RWPE2 (cell line): ENCODE measurements at places on chromosomes 11 and 22.
A peak's percentile ranks its signal among the peaks of the same experiment; 100 is the strongest.

- no peak for DNase-seq
Measured at GRCh38 chr11:106381895-106382294, 304.4 kb downstream of the AASDHPPT start.

DNA sequence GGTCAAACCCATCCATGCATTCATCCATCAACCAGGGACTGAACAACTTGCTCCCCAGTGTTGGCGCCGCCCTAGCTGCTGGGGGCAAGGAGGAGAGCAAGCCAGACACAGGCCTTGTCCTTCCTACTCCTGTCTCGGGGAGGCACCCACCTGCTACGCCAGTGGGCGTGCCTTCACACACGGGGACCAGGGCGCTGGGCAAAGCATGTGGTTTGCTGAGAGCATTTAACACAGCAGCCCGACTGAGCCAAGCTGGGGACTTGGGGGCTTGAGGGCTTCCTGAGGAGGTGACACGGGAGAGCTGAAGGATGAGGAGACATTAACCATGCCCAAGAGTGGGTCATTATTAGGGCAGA lies 30.6 kb downstream of the CACNA1I start:
- DNase-seq: no peak

- no peak for DNase-seq
Measured at GRCh38 chr22:32331236-32331917, 26.3 kb upstream of the RFPL3 start.

- no peak for DNase-seq
Measured at GRCh38 chr11:96964661-96965060, 574.8 kb downstream of the JRKL start.

DNA sequence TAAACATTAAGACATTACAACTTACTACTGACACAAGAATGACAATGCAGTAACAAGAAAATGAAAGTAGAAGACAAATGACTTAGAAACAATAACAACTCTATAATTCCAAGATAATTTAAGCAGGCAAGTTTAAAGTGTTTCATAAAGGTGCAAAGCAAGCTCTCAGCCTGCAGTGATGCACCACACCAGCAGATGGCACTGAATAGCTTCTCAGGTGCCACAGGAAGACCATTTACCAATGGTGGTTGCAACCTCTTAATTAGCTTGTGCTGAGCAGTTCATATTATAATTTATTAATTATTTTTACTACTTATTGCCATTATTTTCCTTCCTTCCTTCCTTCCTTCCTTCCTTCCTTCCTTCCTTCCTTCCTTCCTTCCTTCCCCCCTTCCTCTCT lies 60.6 kb downstream of the NXPE2 start:
- DNase-seq: no peak

GRCh38 chr11:27456795-27457329 lies 15.7 kb downstream of the LGR4 start:
- no peak for DNase-seq

GRCh38 chr11:31972623-31973022 lies 118.3 kb upstream of the RCN1 start:
- DNase-seq: no peak

DNA sequence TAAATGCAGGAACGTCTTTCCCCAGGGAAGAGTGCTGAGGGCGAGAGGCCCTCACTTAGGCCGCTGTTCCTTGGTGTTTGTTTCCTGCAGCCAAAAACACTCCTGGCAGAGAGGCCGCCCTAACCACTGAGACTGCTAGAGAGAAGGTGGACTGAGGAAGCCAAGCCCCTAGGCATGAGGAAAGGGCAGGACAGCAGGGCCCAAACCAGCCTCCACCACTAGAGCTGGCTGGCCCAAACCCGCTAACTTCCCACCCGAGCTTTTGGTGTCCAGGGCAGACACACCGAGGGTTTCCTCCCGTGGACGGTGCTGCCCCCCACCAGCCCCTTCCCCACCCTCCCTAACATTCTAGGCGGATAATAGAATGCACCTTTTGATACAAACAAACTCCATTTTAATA lies 6.0 kb downstream of the FGF19 start:
- no peak for DNase-seq

- no peak for DNase-seq
Measured at GRCh38 chr11:63643205-63643604, 28.0 kb downstream of the ATL3 start.

- DNase-seq: no peak
Measured at GRCh38 chr11:6708876-6709275, 25.7 kb upstream of the MRPL17 start.

GRCh38 chr11:8009856-8010255 lies 22.7 kb downstream of the EIF3F start:
- no peak for DNase-seq

GRCh38 chr11:57484141-57484710 lies 23.9 kb downstream of the RTN4RL2 start:
- DNase-seq: no peak

- no peak for DNase-seq
Measured at GRCh38 chr11:110119317-110119716, 26.1 kb downstream of the ZC3H12C start.

DNA sequence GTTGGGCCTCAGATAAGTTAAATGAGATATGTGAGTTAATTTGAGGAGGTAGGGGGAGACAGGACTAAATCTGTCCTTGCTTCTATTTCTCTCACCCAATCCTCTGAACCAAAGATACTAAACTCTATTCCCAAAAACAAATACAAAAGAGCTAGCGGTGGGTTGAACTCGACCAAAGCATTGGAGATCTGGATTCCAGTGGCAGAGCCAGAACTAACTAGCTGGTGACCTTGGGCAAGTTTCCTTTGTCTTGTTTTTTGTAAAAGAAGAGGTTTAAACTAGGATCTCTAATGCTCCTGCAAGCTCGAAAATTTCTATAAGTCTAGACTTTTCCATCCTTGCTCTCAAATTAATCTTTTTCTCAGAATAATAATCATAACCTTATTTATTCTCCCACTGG lies 1.5 kb downstream of the ME3 start:
- DNase-seq: no peak

GRCh38 chr22:23223569-23224317 lies 43.4 kb downstream of the BCR start:
- no peak for DNase-seq

- DNase-seq: no peak
Measured at GRCh38 chr22:42069801-42070516, 653 bp downstream of the NAGA start.

- DNase-seq: no peak
Measured at GRCh38 chr22:36728505-36728904, 25.0 kb upstream of the CACNG2 start.

DNA sequence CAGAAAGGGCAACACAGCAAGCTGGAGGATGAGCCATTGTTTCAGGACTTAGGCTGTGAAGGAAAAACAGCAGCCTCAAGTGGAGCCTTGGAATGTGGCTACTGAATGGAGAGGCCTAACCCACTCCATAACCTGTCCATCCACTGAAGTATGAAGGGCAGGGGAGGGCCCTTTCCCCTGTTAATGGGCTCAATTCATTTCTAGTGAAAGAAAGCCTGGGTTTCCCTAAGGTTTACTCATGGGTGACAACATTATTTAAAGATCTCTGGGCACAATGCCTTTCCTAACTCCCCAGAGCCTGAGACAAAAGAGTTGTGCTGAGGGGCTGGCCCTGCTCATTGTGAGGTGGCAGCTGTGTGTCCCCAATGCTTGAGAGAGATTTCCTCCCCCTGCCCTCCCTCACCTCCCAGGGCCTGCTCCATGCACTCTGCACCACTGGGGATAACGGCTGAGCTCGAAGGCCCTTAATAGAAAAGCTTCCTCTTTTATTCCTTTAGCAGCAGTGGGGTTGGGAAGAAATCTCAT lies 83.8 kb downstream of the ME3 start:
- no peak for DNase-seq

DNA sequence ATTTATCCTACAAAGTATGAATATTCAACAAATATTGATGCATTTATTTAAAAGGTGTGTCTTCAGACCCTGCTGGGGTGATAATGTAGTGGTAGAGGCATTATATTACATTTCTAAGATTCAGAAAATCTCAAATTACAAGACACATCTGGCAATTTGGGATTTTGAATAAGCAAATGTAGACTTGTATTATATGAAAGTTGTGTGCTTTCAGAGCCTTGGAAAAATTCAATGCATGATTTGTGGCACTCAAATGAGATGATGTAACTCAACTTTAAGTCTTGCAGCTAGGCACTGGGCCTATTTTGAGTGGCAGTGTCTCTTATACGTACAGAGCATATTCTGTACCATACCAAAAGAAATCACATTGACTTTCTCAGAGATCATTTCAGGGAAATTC lies 214.4 kb downstream of the ETS1 start:
- DNase-seq: no peak

DNA sequence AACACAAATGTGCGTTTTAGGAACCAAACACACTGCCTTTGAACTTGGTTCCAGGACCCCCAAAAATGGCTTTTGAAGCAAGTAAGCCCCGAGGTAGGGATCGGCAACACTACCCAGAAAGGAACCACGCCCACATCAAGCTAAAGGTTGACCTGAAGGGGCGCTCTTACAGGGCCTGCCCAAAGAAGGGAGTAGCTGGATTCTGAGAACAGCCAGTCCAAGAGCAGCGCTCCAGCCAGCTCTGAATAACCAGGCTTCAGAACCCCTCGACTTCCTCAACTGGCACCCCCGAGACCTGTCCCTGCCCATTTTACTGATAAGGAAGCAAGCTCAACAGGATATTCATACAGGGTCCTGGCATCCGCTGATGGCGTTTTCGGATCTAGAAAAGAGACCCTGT lies 18.9 kb upstream of the MOB2 start:
- no peak for DNase-seq

DNA sequence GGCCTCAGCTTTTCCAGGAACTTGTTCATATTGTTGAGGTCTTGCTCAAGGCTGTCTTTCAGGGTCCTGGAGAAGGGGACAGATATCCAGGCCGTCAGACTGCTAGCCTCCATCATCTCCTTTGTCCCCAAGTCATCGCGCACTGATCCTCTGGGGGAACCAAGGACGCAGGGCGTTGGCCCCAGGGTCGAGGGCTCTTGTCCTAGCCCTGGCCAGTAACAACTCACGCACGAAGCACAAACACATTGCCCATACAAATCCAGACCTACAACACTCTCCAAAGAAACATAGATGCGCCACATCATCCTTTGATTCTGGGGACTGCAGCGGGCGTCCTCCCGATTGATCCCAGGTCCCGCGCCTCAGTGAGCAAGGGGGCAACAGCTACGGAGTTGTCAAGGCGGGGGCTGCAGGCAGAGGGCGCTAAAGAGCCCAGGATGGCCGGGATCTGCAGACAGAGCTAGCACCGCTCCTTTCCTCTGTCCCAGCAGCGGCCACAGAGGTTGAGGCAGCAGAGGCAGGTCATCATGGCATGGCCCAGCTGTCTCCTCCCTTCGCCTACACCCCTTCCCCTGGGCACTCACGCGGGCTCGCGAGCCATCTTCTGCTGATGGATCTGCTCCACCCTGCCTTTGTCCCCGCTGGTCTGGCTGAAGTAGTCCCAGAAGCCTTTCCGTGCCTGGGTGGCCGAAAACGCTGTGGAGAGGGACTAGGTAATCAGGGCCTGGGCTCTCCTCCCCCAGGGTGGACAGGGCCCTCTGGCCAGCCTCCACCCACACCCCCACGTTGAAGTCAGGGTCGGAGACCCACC lies 472 bp downstream of the APOA5 start:
- no peak for DNase-seq

DNA sequence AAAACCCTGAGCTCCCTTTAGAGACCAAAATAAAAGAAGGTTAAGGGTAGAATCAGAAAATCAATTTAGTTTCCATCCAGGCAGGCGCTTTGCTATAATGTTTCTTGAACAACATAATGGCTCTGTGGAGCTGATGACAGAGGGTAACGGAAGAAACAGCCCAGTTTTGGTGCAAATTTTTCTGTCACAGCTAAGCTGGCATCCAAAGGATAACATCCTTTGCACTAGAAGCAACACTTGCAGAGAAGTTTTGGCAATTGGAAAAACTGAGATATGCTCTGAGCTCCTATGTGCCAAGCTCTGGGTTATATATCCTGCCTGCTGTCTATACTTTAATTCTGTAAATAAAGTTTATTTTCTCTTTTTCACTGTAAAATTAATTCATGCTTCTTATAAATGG lies 495.3 kb upstream of the API5 start:
- DNase-seq: no peak

GRCh38 chr11:124898711-124899110 lies 1.0 kb upstream of the ROBO4 start:
- no peak for DNase-seq

GRCh38 chr11:13262096-13262495 lies 15.5 kb upstream of the BMAL1 start:
- no peak for DNase-seq

DNA sequence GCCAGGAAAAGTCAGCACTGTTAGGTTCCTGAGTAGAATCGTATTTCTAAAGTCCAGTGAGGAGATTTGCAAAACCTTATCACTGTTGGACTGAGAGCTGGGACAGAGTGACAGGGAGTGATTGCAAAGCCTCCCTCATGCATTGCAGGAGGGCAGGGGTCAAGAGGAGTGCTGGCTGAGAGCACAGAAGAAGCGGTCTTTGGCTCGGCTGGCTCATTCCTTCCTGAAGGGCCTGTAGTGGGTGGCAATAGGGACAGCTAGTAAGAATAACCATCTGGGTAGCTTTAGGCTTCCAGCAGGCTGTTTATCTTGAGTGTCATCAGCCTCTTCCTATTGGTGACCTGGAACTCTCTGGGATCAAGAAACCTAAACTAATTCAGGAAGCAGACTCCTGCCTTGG lies 53.4 kb downstream of the CD44 start:
- no peak for DNase-seq

- DNase-seq: no peak
Measured at GRCh38 chr11:11533751-11534150, 88.1 kb downstream of the GALNT18 start.

GRCh38 chr11:2260491-2261364 lies 9.7 kb downstream of the ASCL2 start:
- DNase-seq: peak; percentile 52

GRCh38 chr11:65576867-65577755 lies 1.3 kb downstream of the EHBP1L1 start:
- DNase-seq: peak; percentile 92

DNA sequence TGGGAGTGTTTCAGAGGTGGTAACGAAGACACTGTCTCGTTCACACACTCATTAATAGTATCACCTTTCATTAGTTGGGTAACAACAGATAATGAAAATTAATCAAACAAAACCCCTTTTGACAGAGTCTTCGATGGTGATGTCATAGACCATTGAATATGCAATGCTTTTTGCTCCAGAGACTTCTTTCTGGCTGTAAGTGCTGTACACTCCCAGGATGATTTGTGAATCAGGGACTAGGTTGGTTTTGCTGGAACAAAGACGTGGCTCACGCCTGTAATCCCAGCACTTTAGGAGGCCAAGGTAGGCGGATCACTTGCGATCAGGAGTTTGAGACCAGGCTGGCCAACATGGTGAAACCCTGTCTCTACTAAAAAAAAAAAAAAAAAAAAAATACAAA lies 9.5 kb upstream of the RASSF10 start:
- no peak for DNase-seq

GRCh38 chr11:22203281-22203680 lies 10.4 kb downstream of the ANO5 start:
- DNase-seq: no peak

GRCh38 chr22:30777587-30777986 lies 82.9 kb downstream of the OSBP2 start:
- DNase-seq: no peak
